Foreskin fibroblast (primary cell): ENCODE measurements at places on chromosomes 12 and 14.

DNA sequence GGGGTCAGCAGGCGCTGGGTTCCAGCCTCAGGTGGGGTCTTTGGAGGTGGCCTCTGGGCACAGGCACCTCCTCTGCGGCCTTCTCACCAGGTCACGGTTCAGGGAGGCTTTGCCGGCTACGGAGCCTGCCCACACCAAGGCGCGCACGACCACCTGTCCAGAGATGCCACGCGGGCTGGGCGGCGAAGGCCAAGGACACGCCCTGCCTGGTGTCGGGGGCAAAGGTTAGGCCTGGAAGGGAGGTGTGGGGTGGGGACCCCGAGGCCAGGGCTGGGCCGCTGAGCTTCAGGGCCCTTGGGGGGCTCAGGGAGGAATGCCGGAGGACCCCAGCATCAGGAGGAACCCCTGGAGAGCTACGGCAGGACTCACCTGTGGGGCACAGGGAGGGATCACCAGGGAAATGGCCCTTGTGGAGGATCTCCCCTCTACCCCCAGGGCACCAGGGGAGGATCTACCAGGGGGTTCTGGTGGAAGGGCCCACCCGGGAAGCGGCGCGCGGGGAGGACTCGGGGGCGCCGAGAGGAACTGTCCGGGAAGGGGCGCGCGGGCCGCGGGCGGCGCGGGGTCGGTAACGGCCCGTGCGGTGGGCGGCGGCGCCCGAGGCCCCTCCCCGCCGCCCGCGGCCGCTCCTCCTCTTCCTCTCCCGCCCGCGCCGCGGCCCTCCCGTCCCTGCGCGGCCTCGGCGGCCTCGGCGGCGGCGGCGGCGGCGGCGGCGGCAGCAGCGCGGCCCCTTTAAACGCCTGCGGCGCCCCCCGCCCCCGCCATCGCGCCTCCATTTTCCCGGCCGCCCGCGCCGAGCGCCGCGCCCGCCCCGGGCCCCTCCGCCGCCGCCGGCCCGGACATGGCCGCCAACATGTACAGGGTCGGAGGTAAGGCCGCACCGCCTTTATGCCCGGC is at the start of gene MTA1:
Gene MTA1 (plus strand): TSS at position 633 of the 897 bp plus-strand sequence. CDS start 209 bp downstream, at position 842.
- DNase-seq, result peak; percentile 73

DNA sequence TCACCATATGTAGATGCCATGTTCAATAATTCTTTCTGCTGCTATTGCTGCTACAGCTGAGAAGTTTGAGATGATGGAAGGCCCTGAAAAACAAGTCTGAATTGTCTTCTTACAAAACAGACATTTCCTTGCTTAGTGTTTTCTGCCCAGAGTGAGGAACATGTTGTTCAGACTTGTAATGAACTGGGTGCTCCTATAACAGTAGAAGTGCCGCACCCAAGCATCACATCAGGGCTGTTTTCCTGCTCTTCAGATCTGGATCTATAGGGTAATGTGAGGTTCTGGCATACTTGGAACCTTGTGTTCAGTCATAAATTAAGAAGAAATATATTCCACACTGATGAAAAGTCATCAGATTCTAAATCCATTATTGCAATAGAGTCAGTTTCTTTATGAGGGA is 171.9 kb upstream of the DIO2 start:
- DNase-seq, result no peak

GRCh38 chr14:33859306-33859705 is 91.6 kb downstream of the EGLN3 start:
- DNase-seq, result no peak

DNA sequence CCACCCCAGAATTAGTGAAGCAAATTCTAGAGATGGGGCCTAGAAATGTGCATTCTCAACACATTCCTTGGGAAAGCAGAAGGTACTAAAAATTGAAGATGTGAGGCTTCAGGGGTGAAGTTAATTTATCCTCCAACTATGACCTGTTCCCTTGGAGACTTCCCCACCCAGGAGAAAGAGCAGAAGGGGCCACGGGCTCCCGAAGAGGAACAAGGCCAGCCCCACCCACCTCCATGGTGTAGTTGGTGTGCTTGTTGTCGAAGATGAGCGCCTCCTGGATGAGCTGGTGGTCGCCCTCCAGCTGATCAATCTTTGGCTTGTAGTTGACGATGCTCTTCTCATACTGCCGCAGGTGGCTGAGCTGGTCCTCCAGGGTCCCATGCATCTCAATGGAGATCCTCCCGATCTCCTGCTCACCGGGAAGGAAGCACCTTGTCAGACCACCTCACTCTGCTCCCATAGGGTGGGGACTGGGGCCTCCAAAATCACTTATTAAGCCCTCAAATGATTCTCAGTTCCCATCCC is 87.8 kb upstream of the ZFP36L1 start:
- DNase-seq, result no peak
